ENCODE measurements at places on chromosomes 3 and 15.

DNA sequence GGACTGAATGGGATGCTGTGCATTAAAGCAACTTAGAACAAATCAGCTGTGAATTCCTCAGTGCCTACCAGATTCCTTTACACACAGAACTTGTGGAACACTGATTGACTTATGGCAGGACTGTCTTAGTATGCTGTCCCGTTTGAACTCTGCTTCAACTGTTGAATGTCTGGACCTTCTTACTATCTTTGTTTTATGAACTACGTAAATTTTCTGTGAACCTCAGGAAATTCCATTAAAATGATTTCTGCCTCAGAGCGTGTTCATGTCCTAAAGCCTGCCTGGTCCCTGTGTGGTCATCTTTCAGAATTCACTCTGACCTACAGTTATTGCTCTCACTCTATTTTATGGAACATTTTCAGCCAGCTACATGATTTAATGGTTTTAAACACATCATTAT, 29.4 kb upstream of the FBN1 start:
- no peak overlapping the region for H3K4me3 ChIP-seq
- no peak overlapping the region for H3K27ac ChIP-seq
- no peaks in the 10 kb centered on the region for H3K27me3 ChIP-seq
- no peaks in the 10 kb centered on the region for H3K36me3 ChIP-seq
- peaks cover 4% of the 10 kb centered on the region for H3K4me1 ChIP-seq
- no peak for DNase-seq

DNA sequence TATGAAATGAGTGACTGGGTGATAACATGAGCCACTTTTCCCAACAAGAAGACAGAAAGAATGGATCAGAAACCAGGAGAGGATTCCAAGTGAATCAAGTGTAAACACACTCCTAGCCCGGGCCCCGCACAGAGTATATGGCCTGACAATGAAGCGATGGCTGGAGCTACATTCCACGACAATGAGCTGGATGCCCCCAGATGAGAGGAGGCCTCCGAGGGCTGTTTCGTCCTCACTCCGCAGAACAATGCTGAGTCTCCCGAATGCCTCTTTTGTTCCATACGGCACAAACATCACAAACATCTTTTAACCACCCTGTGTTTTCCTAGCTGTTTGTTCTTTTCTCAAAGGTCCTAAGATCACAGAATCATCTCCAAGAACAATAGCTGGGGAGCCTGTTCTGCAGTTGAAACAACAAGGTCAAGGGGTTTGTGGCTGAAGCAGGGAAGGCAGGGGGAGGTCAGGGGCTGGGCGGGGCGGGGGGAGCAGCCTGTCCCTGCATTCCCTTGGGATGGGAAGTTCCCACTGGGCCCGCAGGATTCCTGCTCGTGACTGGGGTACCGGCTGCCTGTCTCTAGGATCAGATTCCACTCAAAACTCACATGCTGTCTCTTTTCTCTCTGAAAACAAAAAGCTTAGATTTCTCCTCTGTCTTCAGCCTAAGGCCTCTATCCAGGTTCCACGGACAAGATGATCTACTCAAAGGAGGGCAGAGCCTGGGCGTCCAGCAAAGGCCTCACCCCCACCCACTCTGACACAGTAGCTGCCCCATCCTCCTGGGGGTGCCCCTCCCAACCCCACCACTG, 151.3 kb downstream of the XXYLT1 start:
- DNase-seq, result peak; percentile 93
- H3K4me3 ChIP-seq, result peak overlapping the region; percentile 5
- H3K27me3 ChIP-seq, result no peaks in the 10 kb centered on the region
- no peaks in the 10 kb centered on the region for H3K36me3 ChIP-seq
- H3K4me1 ChIP-seq, result peaks cover 33% of the 10 kb centered on the region

GRCh38 chr3:172138792-172139507, 99.6 kb downstream of the FNDC3B start:
- peak overlapping the region; percentile 71 for H3K27ac ChIP-seq
- H3K4me3 ChIP-seq, result peak overlapping the region; percentile 16
- H3K27me3 ChIP-seq, result no peaks in the 10 kb centered on the region
- peak; percentile 68 for DNase-seq

- no peak overlapping the region for H3K4me3 ChIP-seq
- H3K36me3 ChIP-seq, result no peaks in the 10 kb centered on the region
- no peak for DNase-seq
These were observed 3.9 kb downstream of the XIRP1 start for GRCh38 chr3:39188271-39189149.

DNA sequence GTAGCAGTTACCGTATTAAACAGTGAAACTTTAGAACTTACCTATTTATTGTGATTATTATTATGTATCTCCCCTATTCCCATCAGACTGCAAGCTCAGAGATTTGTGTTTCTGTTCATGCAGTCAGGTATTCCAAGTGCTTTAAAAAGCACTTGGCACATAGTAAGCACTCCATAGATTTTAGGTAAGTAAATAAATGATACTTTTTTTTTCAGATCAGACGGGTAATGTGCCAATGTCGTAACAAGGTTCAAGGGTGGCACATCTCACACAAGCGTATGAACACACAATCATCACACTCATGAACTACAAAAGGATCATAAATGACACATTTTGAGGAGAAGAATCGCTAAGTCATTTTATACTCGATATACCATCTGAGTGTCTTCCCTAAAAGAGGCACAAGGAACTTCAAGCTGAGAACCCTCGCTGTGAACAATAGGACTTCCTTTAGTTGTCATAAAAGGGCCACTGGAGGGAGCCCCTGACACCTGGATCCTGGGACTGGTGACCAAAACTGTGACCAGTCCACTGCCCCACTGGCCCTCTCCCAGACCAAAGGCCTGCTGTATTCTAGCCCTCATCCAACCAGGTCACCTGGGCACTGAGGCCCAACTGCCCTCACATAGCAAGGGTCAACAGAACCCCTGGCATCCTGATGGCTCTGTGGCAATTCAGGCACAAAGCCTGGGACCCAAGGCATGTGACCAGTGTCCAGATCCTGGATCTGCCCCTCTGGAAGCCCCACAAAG, 32.1 kb downstream of the KIF9 start:
- no peaks in the 10 kb centered on the region for H3K4me1 ChIP-seq
- DNase-seq, result peak; percentile 83
- no peak overlapping the region for H3K4me3 ChIP-seq
- no peaks in the 10 kb centered on the region for H3K36me3 ChIP-seq
- H3K27me3 ChIP-seq, result no peaks in the 10 kb centered on the region
- no peak overlapping the region for H3K27ac ChIP-seq

GRCh38 chr3:29516164-29516563, 235.3 kb downstream of the RBMS3 start:
- DNase-seq, result no peak
- H3K4me1 ChIP-seq, result no peaks in the 10 kb centered on the region
- H3K27me3 ChIP-seq, result no peaks in the 10 kb centered on the region
- H3K27ac ChIP-seq, result no peak overlapping the region
- H3K36me3 ChIP-seq, result no peaks in the 10 kb centered on the region

GRCh38 chr3:155178810-155179436, 98.8 kb downstream of the MME start:
- H3K27me3 ChIP-seq, result no peaks in the 10 kb centered on the region
- H3K27ac ChIP-seq, result no peak overlapping the region
- peaks cover 2% of the 10 kb centered on the region for H3K4me1 ChIP-seq
- no peak overlapping the region for H3K4me3 ChIP-seq
- DNase-seq, result no peak

DNA sequence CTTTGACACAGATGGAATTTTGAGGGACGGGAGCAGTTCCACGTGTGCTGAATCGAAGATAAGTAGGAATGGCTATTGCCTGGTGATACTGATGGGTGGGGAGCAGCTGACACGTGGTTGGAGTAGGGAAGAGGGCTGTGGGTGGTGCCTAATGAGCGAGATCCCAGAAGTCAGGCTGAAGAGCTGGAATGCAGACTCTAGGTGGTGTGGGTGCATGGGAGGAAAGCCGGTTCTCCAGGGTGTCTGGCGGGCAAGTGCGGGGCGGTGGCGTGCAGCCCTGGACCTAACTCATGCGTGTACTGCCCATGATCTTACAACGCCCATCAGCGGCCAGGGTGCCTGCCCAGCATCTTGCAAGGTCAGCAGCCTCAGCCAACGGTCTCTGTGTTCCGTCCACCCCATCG, 63.1 kb downstream of the ARNT2 start:
- no peak overlapping the region for H3K27ac ChIP-seq
- H3K36me3 ChIP-seq, result no peaks in the 10 kb centered on the region
- no peak overlapping the region for H3K4me3 ChIP-seq
- H3K27me3 ChIP-seq, result no peaks in the 10 kb centered on the region
- DNase-seq, result no peak

GRCh38 chr15:47139965-47140364, 577.3 kb upstream of the SEMA6D start:
- no peak overlapping the region for H3K27ac ChIP-seq
- H3K36me3 ChIP-seq, result no peaks in the 10 kb centered on the region
- no peak for DNase-seq
- no peaks in the 10 kb centered on the region for H3K4me1 ChIP-seq
- peaks cover 53% of the 10 kb centered on the region for H3K27me3 ChIP-seq
- H3K4me3 ChIP-seq, result no peak overlapping the region

DNA sequence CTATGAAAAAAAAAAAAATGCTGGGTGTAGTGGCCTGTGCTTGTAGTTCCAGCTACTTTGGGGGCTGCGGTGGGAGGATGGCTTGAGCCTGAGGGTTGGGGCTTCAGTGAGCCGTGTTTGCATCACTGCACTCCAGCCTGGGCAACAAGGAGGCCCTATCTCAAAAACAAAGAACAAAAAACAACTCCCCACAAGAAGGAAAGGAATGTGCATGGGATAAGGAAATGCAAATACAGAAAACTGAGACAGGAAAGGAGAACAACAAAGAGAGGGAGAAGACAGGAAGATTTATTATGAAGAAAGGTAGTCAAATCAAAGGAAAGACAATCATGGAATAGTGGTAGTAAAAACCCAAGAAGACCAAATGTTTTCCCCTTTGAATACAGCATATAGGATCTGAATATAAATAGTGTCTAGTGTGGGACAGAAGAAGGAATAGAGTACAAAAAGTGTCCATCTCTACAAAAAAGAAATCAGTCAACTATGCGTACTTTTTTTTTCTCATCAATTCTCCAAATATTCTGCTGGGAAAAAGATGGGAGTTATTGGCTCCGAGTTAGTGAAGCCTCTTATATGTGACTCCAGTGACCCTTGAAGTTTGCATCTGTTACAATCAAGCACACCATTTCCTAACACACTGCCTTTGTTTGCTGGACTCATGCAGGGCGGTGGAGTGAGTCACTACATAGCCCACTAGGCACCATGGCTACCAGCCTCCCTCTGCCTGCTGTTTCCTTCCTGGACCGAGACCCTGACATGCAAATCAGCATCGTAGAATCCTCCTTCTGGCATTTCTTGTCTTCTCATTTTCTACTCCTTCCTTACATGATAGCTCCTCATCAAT, 101.2 kb upstream of the PTX3 start:
- H3K4me1 ChIP-seq, result no peaks in the 10 kb centered on the region
- peak overlapping the region; percentile 99 for H3K27ac ChIP-seq
- no peaks in the 10 kb centered on the region for H3K36me3 ChIP-seq
- no peak overlapping the region for H3K4me3 ChIP-seq
- H3K27me3 ChIP-seq, result no peaks in the 10 kb centered on the region

DNA sequence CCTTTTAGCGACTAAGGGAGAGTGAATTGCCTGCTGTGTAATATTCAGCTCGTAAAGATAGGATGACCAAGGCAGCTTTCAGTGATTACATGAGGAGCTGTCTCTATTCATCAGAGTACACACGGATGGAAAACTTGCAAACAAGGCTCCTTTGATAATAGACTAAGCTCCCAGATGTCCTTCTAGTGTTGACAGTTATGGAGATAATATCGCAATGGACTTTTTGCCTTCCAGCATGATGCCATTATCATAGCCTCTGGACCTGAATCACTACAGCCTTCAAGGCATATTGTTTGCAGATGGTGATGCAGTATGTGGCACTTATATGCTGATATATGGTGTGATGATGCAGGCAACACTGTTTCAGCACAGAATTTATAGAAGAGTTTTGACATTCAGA, 93.9 kb downstream of the ECT2 start:
- no peak overlapping the region for H3K27ac ChIP-seq
- H3K36me3 ChIP-seq, result no peaks in the 10 kb centered on the region
- H3K4me1 ChIP-seq, result no peaks in the 10 kb centered on the region
- DNase-seq, result no peak
- no peak overlapping the region for H3K4me3 ChIP-seq

DNA sequence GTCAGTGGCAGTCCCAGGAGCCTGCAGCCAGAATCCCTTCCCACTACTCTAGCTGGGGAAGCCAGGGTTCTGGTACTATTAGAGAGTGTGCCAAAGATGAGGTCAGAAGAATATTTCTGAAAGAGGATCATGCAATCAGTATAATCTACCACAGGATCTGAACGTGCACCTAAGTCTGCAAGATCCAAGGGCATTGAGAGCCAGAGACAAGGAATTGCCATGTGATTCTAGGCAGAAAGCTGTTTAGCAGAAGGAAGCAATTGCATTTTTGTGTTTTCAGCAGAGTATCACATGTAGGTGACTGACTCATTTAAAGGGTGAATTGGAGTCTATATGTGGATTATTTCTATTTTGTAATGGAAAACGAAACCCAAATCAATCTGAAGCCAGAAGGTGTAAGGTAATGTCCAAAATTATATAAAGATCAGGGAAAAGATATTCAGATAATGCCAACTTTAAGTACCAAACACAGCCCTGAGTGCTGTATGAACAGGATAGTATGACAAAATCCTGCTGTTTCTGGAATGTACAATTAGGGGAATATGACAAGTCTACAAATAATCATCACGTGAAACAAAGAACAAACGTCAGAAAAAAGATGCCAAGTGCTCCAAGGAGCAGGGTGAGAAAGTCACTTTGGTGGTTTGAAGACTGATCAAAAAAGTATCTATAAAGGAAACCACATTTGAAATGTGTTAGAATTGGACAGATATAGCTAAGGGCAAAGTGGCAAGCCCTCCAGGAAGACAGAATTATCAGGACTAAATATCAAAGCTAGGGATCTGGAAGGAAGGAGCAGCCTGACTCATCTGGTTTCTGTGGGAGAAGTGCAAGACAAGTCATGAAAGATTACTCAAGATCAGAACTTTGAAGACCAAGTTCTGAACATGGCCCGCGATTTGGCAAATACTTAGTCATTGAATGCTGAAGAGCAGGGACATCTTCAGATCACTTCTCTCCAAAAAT, 1036.6 kb downstream of the NTRK3 start:
- DNase-seq, result no peak
- H3K4me3 ChIP-seq, result no peak overlapping the region
- H3K27me3 ChIP-seq, result no peaks in the 10 kb centered on the region
- no peaks in the 10 kb centered on the region for H3K36me3 ChIP-seq
- no peaks in the 10 kb centered on the region for H3K4me1 ChIP-seq

- peaks cover 7% of the 10 kb centered on the region for H3K36me3 ChIP-seq
- no peak overlapping the region for H3K27ac ChIP-seq
- H3K4me3 ChIP-seq, result no peak overlapping the region
- peaks cover 9% of the 10 kb centered on the region for H3K4me1 ChIP-seq
- no peak for DNase-seq
- H3K27me3 ChIP-seq, result no peaks in the 10 kb centered on the region
These were observed 132.5 kb downstream of the RBPMS2 start for GRCh38 chr15:64642875-64643274.

- no peaks in the 10 kb centered on the region for H3K27me3 ChIP-seq
- no peak for DNase-seq
- no peaks in the 10 kb centered on the region for H3K4me1 ChIP-seq
- no peaks in the 10 kb centered on the region for H3K36me3 ChIP-seq
- no peak overlapping the region for H3K27ac ChIP-seq
These were observed 12.8 kb upstream of the SH3BP5 start for GRCh38 chr3:15345066-15345607.

All from endodermal cell (in vitro differentiated cells).